Lower leg skin (tissue), 4 donors: ENCODE measurements at places on chromosomes 2 and 18. TPM values are rescaled to one million over a fixed set of nuclear protein-coding genes. Genes with fewer than 3 reads are reported as not detected.

GRCh38 chr18:28177828-28178635, 1.1 kb upstream of the CDH2 start:
- no peak for DNase-seq

- no peak for DNase-seq
Observed at GRCh38 chr2:20957788-20958525, 85.9 kb downstream of the APOB start.

GRCh38 chr2:113857464-113857863, 32.4 kb upstream of the ACTR3 start:
- DNase-seq, result no peak

- no peak for DNase-seq
Observed at GRCh38 chr2:153802671-153803070, 69.1 kb upstream of the GALNT13 start.

- DNase-seq, result no peak
Observed at GRCh38 chr18:61085761-61086160, 247.5 kb upstream of the CDH20 start.

GRCh38 chr2:121284463-121285449, at the start of gene TFCP2L1:
TSS of gene TFCP2L1 (minus strand) at chr2:121285202. CDS start at chr2:121285109, 93 bp downstream.
- no peak for DNase-seq

DNA sequence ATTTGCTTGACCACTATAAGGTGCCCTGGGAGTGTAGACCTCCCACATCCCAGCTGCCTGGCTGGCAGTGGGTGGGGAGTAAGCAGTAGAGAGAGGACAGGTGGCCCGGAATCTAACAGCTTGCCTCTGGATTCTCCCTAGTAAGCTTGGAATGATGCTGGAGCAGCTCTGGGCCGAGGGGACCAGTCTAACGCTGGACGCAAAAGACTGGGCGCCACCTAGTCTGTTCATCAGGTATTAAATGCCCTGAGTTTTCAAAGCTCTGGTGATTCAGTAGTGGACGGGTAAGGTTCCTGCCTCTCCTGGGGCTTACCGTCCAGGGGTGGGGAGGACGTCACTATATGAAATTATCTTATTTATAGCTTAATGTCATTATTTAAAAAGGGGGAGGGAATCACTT, 648 bp upstream of the LYPD6B start:
- no peak for DNase-seq

DNAJC5G gene
- total RNA-seq, result not detected

C2orf81 gene
- 2.4 TPM for total RNA-seq
